Activated naive CD8-positive, alpha-beta T cell treated with anti-CD3 and anti-CD28 coated beads, Interleukin-2, amount 10 ng/mL, durations not matched to agents 7 days and 5 days (primary cell): ENCODE measurements at places on chromosomes 7 and 10. TPM values are rescaled to one million over a fixed set of nuclear protein-coding genes. Genes with fewer than 3 reads are reported as not detected.

The CPED1 gene
- not detected for total RNA-seq

The SH2D4B gene
- 0.14 TPM for total RNA-seq

DNA sequence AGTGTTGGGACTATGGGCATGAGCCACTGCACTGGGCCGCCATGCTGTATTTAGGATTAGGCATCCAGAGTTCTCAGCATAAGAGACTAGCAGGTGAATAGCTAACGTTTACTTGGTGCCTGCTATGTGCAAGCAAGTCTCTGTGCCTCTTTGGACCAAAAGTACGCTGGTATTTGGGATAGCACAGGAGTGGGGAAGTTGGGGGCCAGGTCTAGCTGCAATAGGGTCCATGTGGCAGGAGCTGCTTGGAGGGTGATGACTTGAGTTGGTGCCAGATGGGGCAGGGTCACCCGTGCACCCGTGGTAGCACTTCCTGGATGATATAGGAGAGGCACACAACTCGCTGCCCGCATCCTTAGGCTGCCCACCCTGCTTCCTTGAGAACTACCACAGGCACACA lies 22.4 kb downstream of the NACAD start:
- H3K36me3 ChIP-seq: peaks cover 23% of the 10 kb centered on the region
- H3K27ac ChIP-seq: no peak overlapping the region
- no peak overlapping the region for H3K4me3 ChIP-seq
- no peak for DNase-seq
- H3K27me3 ChIP-seq: no peaks in the 10 kb centered on the region

GRCh38 chr10:132806110-132806509 lies 20.2 kb upstream of the NKX6-2 start:
- no peaks in the 10 kb centered on the region for H3K36me3 ChIP-seq
- H3K27ac ChIP-seq: no peak overlapping the region
- H3K27me3 ChIP-seq: no peaks in the 10 kb centered on the region

DNA sequence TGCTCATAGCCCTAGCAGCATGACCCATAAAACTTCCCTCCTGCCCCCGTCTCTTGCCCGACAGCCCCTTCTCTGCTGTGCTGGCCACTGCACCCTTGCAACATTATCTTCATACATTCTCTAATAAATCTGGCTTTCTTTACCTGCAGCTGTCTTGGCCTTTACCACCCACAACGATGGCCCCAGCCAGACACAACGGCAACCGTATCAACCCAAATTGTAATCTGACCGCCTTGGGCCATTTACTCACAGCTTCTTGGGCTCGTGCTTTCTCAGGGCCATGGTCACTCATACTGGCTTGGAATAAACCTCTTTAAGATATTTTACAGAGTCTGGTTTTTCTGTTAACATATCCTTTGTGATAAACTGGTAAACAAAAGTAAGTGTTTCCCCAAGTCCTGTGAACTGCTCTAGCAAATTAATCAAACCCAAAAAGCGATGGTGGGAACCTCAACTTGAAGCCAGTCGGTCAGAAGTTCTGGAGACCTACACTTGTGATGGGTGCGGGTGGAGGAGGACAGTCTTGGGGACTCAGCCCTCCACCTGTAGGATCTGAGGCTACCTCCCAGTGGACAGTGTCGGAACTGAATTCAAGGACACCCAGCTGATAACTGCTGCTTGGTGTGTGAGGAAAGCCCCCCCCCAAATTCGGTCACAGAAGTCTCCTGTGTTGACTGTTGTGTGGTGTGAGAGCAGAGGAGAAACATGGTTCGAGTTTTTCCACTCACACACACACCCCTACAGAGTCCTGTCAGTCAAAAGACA lies 87.6 kb upstream of the ATP6V0A4 start:
- H3K27ac ChIP-seq: no peak overlapping the region
- H3K27me3 ChIP-seq: peaks cover 3% of the 10 kb centered on the region
- no peak overlapping the region for H3K4me3 ChIP-seq
- peaks cover 18% of the 10 kb centered on the region for H3K4me1 ChIP-seq

DNA sequence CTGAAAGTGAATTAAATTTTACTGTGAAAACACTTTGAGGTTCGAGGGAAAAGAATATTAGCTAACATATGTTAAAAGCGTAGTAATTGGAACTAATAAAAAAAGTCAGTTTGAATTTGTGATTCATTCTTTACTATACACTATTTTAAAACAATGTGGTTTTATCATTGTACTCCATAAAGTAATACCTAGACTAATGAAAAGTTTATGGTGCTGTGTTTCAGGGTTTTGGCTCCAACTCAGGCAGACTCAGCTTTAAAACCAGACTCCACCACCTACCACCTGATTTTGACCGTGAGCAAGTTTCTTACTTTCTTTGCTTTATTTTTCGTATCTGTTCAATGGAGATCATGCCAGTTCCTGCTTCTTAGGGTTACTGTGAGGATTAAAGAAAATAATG lies 9.2 kb upstream of the PRTFDC1 start:
- no peak overlapping the region for H3K4me3 ChIP-seq
- no peak for DNase-seq
- no peaks in the 10 kb centered on the region for H3K36me3 ChIP-seq

DNA sequence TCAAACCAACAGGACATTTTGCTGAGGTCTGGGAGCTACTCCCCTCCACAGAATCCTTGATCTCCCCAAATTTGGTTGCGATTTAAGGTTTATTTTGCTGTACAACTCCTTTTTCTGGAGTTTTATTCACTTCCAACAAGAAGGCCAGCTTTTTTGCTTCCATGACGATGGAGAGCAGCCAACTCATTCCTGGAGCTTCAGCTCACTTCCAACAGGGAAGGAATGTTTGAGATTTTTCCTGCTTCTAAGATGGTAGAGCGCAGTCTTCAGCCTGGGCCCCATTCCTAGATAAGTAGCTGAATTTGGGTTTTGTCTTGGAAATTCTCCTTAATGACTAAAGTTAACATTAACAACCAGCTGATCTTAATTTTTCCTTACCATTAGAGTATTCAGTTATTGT lies 30.9 kb upstream of the CREB3L2 start:
- H3K27me3 ChIP-seq: peaks cover 14% of the 10 kb centered on the region
- no peak overlapping the region for H3K4me3 ChIP-seq
- H3K36me3 ChIP-seq: no peaks in the 10 kb centered on the region
- DNase-seq: no peak
- H3K4me1 ChIP-seq: no peaks in the 10 kb centered on the region
- H3K27ac ChIP-seq: no peak overlapping the region

GRCh38 chr10:7168414-7168813 lies 242.4 kb downstream of the SFMBT2 start:
- H3K36me3 ChIP-seq: peaks cover 37% of the 10 kb centered on the region
- no peak overlapping the region for H3K27ac ChIP-seq
- DNase-seq: no peak
- H3K27me3 ChIP-seq: no peaks in the 10 kb centered on the region
- H3K4me1 ChIP-seq: no peaks in the 10 kb centered on the region

DNA sequence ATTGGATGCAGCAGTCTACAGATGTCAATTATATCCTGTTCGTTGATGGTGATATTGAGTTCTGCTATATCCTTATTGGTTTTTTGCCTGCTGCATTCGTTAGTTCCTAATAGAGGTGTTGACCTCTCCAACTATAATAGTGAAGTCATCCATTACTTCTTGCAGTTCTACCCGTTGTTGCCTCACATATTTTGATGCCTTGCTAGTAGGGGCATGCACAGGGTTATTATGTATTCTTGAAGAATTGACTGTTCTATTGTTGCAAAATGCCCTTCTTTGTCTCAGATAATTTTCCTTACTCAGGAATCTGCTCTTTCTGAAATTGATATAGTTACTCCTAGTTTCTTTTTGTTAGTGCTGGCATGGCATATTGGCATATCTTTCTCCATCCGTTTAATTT lies 140.1 kb upstream of the INHBA start:
- H3K27ac ChIP-seq: no peak overlapping the region
- no peak overlapping the region for H3K4me3 ChIP-seq
- H3K4me1 ChIP-seq: no peaks in the 10 kb centered on the region
- no peak for DNase-seq
- H3K27me3 ChIP-seq: peaks cover 14% of the 10 kb centered on the region

- DNase-seq: no peak
- peaks cover 3% of the 10 kb centered on the region for H3K27me3 ChIP-seq
- no peak overlapping the region for H3K4me3 ChIP-seq
- H3K36me3 ChIP-seq: no peaks in the 10 kb centered on the region
These were observed 103.0 kb upstream of the ZNF32 start for GRCh38 chr10:43751646-43752045.

DNA sequence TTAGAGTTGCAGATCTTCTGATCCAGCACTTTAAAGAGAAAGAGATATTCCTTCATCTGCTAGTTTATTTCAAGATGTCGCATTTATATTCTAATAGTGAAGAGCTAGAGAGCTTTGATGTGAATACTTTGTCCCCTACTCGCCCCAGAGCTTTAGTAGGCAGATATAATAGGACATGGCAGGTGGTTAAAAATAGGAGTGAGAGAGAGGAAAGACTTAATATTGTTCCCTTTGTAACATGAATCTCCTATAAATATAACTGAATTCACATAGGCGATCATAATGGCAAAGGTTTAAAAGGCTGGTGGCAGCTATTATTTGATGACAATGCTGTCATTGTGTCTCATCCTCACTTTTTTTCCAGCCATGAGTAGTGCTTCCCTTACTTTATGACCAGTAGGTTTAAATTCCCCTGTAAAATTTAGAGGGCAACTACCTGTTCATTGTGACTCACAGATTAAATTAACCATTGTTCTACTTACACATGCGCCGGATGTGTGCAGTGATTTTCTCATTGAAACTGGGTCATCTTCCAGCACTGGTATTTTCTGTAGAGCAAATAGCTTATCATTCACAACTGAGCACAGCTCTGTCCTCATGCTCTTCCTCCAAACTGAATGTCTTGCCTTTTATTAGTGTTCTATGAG lies 906.7 kb upstream of the CELF2 start:
- H3K36me3 ChIP-seq: no peaks in the 10 kb centered on the region
- no peaks in the 10 kb centered on the region for H3K27me3 ChIP-seq
- no peak for DNase-seq
